CD4-positive, alpha-beta T cell treated with Interleukin-2 at 100 ng/mL for 4 hours (primary cell): ENCODE measurements at places on chromosomes 2 and 18.

DNA sequence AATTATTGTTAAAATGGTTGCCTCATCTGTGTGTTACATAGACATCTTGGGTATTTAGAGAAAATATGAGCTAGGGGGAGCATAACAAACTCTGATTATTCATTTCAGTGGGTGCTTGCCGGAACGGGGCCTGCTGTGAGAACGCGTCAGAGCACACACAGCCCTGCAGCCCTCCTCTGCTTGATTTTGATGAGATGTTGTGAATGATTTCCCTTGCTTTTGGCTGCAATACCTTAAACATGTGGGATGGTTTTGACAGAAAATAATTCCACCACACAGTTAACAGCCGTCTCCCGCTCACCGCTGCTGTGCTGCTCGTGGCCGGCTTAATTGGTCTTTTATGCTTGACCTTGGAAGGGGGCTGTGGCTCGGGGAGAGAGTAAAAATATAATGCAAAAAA lies 49.9 kb upstream of the TXNDC2 start:
- DNase-seq = no peak

DNA sequence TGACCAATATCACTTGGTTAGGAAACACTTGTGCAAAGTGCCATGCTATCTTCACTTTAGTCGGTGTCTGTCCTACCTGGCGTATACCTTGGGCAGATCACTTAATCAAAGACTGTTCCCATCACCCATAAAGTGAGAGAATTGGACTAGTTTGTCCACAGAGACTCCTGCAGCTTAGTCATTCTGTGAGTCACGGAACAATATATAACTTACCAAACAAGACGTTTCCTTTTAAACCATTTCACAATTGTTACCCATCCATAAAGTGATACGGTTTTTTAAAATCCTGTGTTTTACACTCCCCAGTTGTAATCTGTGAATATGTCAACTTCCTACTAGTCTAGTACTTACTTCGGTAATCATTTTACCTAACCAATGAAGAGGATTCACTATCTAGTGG lies 499.3 kb upstream of the SMIM21 start:
- no peak for DNase-seq

- no peak for DNase-seq
Observed at GRCh38 chr2:98730707-98731040, 258 bp downstream of the MGAT4A start.

- DNase-seq = peak; percentile 17
Observed at GRCh38 chr2:219218217-219218731, 484 bp downstream of the ABCB6 start.

DNA sequence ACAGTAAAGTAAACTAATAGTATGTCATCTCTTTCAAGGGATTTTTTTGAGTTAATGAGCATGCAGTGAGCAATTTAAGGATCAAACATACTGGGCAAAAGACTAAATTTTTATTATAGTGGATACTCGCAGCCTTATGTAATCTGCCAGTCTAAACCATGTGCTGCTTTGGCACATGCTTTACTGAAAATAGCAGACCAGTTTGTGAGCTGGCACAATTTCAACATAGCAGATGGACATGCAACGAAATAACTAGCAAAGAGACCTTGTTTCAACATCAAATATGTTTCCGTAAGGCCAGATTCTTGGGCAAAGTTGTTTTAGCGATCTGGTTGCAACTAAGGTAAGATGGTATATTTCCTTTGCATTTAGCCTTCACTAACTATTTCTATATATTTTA lies 807.3 kb downstream of the NR4A2 start:
- no peak for DNase-seq

DNA sequence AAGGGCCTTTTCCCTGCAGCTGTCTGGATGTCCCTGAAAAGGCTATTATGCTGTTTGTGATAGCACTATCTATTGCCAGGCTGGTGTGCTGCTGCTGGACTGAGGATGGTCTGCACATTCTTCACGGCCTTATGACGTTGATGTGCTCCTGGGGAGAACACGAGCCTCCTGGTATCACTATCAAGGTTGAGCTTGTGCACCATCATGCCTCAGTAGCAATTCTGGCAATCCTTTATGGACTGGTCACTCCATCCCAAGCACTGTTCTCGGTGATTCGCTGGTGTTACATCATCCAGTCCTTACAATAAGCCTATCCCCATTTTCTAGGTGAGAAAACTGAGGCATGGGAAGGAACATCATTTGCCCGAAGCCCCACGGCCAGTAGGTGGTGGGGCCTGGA lies 18.2 kb upstream of the CCBE1 start:
- DNase-seq = no peak

GRCh38 chr2:129756276-129756675 lies 223.2 kb upstream of the RAB6C start:
- no peak for DNase-seq

GRCh38 chr2:101107241-101107640 lies 43.9 kb downstream of the TBC1D8 start:
- no peak for DNase-seq

- DNase-seq = no peak
Observed at GRCh38 chr2:177211576-177212105, 953 bp upstream of the HNRNPA3 start.

- DNase-seq = no peak
Observed at GRCh38 chr18:1020731-1021344, 116.2 kb downstream of the ADCYAP1 start.

DNA sequence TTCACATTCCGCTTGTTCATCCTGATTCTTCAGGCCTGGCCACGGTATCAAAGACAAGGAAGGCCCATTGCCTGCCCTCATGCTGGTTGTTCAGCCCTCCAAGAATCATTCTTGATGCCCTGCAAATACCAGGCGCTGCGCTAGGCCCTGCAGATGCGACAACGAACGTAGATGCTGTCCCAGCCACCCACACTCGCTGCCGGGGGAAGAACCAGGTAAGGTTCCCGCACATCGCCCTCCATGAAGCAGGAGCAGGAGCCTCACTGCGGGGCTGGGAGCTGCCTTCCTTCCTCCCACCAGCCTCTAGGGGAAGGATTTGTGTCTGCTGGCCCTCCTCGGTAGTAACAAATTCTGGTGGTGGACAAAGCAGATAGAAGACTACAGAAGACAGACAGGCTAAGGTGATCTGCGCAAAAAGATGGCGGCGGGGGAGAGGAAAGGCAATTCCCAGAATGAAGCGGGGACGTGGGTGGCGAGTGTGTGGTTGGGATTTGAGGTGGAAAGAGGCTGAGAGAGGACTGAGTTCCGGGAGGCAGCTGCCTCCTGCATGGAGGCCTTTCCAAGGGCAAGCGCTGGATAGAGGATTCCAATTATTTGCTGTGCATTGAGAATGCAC lies 19.8 kb upstream of the GPR55 start:
- no peak for DNase-seq

- DNase-seq = peak; percentile 70
Observed at GRCh38 chr2:169131587-169132512, 62.5 kb downstream of the DHRS9 start.

- peak; percentile 22 for DNase-seq
Observed at GRCh38 chr2:41836948-41837347, 210.9 kb upstream of the PKDCC start.

- no peak for DNase-seq
Observed at GRCh38 chr2:103402336-103402735, 640.5 kb downstream of the TMEM182 start.

GRCh38 chr2:7270011-7270431 lies 352.8 kb downstream of the RNF144A start:
- no peak for DNase-seq

DNA sequence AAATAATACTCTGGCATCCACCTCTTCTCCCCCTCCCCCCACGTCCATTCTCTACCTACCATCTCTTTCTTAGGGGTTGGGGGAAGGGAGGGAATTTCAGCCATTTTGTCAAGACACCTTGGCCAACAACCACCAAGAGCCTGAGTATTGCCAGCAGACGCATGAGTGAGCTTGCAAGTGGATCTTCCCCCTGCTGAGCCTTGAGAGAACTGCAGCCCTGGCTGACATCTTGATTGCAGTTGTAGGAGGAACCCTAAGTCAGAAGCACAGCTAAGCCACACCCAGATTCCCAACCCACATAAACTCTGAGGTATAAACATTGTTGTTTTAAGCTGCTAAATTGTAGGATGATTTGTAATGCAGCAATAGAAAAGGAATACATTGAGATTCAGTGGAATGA lies 165.6 kb downstream of the TMEFF2 start:
- no peak for DNase-seq

- DNase-seq = no peak
Observed at GRCh38 chr2:159206736-159207380, 79.6 kb downstream of the WDSUB1 start.

GRCh38 chr2:232525199-232525598 lies 761 bp upstream of the CHRND start:
- no peak for DNase-seq

DNA sequence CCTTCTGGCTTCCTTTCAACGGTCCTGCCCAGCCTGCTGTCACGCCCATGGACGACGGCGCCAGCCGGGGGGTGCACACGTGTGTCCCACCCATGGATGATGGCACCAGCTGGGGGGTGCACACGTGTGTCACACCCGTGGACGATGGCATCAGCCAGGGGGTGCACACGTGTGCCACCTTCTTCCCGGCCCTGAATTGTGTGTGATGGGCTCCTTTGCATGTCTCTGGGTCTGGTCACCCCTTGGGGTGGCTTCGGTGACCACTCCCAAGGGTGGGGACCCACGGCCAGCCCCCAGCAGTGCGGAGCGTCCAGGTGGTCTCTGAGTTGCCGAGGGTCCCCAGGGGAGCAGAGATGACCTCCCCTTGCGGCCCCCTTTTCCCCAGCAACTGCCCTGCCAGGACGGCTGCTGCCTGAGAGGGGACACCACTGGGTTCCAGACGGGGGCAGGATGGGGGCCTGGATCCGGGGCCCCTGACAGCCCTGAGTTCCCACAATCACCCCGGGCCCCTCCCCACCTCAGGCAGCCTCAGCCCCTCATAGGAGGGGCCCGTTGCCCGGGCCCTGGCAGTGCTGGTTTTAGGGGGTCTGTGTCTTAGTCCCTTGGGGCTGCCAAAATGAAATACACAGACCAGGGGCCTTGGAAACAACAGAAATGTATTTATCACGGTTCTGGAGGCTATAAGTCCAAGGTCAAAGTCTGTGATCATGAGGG lies 9.4 kb downstream of the NEU4 start:
- DNase-seq = no peak

DNA sequence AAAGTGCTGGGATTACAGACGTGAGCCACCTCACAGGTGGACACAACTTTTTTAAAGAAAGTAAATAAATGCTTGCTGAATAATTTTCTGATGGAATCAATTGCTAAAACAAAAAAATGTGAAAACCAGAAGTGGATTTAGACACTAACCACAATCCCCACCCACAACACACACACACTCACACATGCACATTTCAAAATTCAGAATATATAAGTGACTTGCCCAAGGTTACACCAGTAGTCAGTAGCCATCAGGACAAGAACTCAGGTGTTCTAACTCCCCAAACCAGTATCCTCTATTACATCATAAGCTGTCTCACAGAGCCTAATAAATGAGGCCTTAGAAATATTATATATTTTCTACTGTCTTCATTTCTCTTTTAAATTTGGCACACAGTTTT lies 1923.6 kb upstream of the PIK3C3 start:
- DNase-seq = no peak

DNA sequence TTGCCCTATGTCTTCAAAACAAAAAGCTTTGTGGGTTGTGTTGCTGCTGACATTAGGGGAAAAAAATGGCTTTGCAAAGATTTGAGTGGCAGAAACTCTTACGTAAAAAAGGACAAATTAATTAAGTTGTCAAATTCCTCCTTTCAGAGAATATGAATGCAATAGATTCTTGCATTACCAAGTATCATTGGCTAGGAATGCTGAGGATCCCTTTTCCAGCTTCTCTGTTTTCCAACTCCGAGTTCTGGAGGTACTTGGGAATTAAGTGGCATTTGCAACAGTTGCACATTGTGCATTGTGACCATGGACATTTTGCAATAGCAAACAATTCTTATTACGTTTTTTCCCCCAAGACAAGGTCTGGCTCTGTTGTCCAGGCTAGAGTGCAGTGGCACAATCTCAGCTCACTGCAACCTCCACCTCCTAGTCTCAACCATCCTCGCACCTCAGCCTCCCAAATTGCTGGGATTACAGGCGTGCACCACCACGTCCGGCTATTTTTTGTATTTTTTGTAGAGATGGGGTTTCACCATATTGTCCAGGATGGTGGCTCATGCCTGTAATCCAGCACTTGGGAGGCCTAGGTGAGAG lies 29.9 kb upstream of the PPP1CB start:
- no peak for DNase-seq

- DNase-seq = no peak
Observed at GRCh38 chr2:109655287-109655686, 41.1 kb downstream of the SOWAHC start.

DNA sequence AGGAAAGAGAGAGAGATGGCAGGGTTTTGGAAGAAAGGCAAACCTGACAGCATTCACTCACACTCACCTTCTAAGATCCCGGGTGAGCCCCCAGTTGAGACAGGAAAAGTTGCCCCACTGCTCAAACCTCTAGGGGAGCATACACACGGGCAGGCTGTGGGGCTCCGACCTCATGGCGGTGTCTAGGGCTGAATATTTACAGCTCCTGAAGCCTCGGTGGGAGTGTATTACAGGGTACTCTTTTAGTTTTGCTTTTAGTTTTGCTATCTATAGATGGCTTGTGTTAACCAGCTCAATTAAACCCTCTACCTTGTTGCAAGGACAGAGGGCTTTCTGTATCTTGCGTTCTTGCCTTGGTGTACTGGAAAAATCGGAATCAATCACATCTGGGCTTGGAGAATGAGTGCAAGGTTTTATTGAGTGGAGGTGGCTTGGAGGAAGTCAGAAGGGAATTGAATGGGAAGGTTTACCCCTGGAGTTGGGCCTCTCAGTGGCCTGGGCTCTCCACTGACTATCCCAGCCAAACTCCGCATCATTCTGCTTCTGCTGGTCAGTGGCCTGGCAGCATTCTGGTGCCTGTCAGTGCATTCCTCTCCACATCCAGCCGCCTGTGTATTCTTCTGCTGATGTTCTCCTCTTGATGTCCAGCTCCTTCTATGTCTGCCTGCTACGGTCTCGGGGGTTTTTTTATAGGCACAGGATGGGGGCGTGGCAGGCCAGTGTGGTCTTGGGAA lies 10.1 kb upstream of the IFIH1 start:
- DNase-seq = no peak

GRCh38 chr18:61869636-61870035 lies 23.2 kb downstream of the RNF152 start:
- no peak for DNase-seq

- no peak for DNase-seq
Observed at GRCh38 chr2:159300586-159300985, 14.1 kb upstream of the WDSUB1 start.
